ENCODE measurements at places on chromosomes 16 and 17. TPM values are rescaled to one million over a fixed set of nuclear protein-coding genes. Genes with fewer than 3 reads are reported as not detected.

DNA sequence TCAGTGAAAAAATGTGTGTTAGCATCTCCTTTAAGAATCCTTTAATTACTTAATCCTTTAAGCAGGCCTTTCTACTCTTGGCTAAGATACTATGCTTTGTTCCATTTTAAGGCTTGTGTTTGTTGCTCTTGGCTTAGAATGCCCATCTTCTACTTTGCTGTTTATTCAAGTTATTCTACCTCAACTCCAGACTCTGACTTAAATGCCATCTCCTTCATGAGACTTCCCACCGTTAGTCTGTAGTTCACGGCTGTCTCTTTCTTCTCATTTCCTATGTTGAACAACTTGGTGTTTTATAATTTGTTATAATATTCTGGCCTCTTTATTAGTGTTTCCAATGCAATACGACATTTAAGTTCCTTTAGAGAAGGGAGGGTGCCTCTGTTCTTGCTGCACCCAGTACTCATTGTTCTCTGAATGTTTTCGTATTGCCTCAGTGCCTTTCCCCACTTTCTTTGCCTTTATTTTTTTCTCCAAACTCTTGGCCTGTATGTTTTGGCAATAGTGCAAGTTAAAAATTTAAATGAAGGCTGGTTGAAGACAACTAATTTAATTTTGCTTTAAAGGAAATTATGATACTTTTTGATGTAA lies 6.1 kb upstream of the KRT10 start:
- DNase-seq: no peak

- DNase-seq: no peak
These were observed 77.7 kb downstream of the RPH3AL start for GRCh38 chr17:274902-275301.

DNA sequence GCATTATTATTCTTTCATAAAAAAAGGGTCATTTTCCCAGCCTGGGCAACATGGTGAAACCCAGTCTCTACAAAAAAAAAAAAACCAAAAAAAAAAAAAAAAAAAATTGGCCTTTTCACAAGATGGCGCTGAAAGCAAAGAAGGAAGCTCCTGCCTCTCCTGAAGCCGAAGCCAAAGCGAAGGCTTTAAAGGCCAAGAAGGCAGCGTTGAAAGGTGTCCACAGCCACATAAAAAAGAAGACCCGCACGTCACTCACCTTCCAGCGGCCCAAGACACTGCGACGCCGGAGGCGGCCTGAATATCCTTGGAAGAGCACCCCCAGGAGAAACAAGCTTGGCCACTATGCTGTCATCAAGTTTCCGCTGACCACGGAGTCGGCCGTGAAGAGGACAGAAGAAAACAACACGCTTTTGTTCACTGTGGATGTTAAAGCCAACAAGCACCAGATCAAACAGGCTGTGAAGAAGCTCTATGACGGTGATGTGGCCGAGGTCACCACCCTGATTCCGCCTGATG lies 4.9 kb upstream of the PGAP6 start:
- DNase-seq: no peak

- no peak for DNase-seq
These were observed 743.1 kb downstream of the KCNJ18 start for GRCh38 chr17:22435231-22435974.

- DNase-seq: no peak
These were observed 68.1 kb downstream of the RTN4RL1 start for GRCh38 chr17:1957037-1957436.

GRCh38 chr16:50323335-50324011 lies 45.3 kb downstream of the BRD7 start:
- DNase-seq: no peak

- DNase-seq: peak; percentile 23
These were observed 462.5 kb upstream of the EEF2KMT start for GRCh38 chr16:5560084-5560483.

DNA sequence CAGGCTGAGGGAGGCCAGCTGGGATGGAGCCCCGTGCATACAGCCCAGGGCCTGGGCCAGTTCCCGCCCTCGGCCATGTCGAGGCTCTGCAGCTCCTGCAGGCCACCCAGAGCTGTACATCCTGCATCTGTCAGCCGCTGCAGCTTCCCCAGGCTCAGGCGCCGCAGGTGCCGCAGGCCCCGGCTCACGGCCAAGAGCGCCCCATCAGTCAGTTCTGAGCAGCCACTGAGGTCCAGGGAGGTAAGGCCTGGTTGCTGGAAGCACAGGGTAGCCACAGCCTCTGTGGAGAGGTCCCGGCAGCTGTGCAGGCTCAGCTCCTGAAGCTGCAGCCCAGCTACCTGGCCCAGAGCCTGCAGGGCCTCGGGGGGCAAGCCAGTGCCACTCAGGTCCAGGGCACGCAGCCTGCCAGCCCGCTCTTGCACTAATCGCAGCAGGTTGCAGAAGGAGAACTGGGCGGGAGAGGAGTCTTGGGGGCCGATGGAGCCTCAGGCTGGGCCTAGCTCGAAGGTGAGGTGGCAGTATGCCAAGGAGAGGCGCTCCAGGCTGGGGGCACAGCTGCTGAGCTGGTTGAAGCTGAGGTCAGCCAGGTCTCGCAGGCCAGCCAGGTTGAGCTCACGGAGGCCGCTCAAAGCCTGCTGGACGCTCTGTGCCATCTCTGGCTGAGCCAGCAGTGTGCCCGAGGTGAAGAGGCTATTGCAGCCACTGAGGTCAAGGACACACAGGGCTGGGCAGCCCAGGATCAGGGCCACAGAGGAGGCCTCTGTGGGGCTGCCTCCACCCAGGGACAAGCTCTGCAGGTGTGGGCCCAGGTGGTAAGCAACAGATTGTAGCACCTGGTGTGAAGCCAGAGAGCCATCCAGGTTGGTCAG lies 11.4 kb downstream of the ELMO3 start:
- no peak for DNase-seq

- no peak for DNase-seq
These were observed 33.1 kb downstream of the NLRC5 start for GRCh38 chr16:57022445-57022844.

DNA sequence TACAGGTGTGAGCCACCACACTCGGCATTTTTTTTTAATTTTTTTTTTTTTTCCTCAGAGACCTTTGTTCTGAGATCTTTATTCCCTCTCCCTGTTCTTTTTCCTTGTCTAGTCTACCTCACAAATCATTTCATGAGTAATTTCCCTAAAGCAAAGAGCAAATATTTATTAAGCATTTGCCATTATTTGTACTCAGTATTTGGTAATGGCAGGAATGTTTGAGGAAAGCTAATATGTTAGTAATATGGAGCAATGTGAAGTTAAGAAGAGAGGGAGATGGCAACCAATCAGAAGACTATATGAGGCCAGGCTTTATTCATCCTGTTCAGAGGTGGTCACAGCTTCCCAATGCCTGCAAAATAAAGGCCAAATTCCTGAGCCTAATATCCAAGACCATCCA lies 13.3 kb downstream of the CENPV start:
- DNase-seq: no peak

DNA sequence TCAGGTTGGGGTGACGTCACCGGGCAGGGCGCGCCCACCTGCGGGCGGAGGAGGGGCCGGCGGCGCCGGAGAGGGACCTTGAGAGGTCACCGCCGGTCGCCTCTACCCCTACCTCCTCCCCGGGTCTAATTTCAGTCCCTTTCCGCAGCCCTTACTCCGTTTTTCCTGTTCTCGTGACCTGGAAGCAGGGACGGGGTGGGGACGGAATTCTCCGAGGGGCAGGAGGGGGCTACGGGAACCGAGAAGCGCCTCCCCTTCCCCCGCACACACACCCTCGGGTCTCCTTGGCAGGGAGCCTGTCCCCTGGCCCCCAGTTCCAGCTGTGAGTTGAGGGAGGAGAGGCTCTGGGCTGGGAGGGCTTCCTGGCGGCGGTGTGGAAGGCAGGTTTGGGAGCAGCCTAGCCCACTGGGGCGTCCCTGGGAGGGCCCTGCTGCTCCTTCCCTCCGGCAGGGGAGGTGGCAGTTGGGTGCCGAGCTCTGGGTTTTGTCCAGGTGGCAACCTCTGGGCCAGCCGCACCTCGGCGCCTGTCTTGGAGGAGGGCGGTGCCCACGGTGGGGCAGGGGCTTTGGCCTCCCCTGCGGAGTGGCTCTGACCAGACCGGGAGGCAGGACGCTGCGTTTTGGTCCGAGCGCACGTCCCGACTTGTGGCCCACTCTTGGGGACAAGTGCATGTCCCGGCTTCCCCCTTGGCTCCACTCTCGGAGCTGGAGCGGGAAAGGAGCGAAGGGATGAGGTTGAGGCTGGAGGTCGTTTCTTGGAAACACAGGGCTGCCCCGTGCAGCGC lies 773 bp downstream of the SYNGR3 start:
- DNase-seq: peak; percentile 45

DNA sequence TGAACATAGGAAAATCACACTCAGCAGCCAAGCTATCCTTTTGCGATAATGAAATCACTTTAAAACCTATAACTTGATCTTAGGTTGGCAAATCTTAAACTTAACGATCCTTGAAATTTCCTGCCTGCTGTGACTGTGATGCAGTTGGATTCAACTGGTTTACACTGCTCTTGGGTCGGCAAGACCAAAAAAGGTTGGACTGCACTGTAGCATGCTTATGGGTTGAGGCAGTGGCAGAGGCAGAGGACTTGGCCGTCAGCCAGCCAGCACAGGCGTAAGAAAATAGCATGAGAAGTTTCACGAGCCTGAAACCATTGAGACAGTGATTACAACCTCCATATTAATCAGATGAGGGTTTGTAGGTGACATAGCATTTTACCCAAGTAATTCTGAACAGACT lies 21.4 kb downstream of the WSB1 start:
- no peak for DNase-seq

- DNase-seq: no peak
These were observed 26.2 kb downstream of the ARSG start for GRCh38 chr17:68317458-68317857.

GRCh38 chr16:53257001-53257400 lies 177.3 kb upstream of the RBL2 start:
- no peak for DNase-seq

DNA sequence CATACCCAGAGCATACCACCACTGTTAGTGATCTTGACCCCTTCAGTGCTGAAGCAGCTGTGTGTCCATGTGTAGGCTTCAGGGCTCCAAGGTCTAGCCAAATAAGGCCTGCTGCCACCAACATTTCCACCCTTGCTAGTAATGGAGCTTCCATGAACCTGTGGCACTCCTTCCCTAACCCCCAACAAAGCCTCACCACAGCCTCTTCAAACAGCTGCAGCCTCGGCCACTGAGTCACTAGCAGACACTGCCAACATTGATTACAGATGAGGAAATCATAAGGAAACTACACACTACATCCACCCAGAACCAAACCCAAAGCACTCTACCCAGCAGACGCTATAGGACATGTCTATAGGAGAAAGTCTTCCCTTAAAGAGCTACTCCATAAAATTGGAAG lies 610.7 kb downstream of the KCNJ2 start:
- DNase-seq: no peak

- DNase-seq: no peak
These were observed 428.0 kb downstream of the CA10 start for GRCh38 chr17:51730303-51731050.

DNA sequence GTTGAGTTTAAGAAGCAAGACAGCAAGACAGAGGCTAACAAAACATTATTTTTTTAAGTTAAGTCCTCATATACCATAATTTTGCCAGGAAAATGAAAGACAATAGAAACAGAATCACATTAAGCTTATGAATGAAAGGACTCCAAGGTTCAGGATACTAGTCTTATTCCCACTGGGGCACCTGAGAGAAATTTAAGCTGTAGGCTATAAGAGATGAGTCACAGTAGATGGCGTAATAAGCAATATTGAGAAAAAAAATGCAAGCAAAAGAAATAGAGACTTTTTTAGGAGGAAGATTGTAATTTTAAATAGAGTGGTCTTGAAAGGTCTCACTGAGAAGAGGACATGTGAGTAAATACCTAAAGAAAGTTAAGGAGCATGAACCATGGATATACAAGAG lies 57.1 kb upstream of the KIF2B start:
- DNase-seq: no peak

GRCh38 chr17:51941272-51941671 lies 217.2 kb downstream of the CA10 start:
- DNase-seq: no peak

DNA sequence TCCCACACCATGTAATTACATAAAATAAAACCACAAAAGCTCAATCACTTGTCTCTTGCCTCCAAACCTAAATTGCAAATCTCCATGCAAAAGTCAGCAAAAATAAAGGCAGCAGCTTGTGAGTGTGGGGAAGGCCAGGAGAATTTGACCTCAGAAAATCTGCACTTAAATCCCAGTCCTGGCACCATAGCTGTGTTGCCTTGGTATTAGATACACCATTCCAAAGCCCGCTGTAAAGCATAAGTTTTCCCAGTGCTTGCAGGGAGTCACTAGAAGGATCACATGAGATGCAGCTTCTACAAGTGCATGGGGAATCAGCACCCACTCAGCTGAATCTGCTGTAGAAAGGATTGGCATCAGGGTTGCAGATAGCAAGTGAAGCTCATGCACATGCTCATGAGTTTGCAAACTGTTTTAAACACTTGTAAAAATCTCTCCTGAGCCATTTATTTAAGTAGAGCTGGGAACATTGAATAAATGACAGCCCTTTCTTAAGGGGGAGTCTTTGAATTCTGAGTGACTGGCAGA lies 495.0 kb upstream of the HSBP1 start:
- no peak for DNase-seq

- DNase-seq: no peak
These were observed 12.7 kb upstream of the RASD1 start for GRCh38 chr17:17508646-17509591.

GRCh38 chr16:73730481-73731090 lies 566.0 kb upstream of the PSMD7 start:
- no peak for DNase-seq

GRCh38 chr17:7240375-7240774 lies 1.1 kb upstream of the PHF23 start:
- no peak for DNase-seq

GRCh38 chr16:50548909-50549560 lies 839 bp downstream of the NKD1 start:
- DNase-seq: no peak

GRCh38 chr16:14560523-14560922 lies 69.5 kb downstream of the PARN start:
- no peak for DNase-seq

Gene ACSM2A
- not detected for total RNA-seq

Gene CNTNAP1
- 1.4 TPM for total RNA-seq

Gene ALOX15B
- total RNA-seq: not detected

Gene SLC16A5
- total RNA-seq: 3.1 TPM

Gene AATK
- total RNA-seq: 0.32 TPM

Gene HIC1
- 14.8 TPM for total RNA-seq

Gene MYH13
- total RNA-seq: not detected

Data from activated naive CD4-positive, alpha-beta T cell treated with anti-CD3 and anti-CD28 coated beads for 36 hours (primary cell).